ENCODE measurements at places on chromosomes 12 and 14. TPM values are rescaled to one million over a fixed set of nuclear protein-coding genes. Genes with fewer than 3 reads are reported as not detected.

The ADAMTS20 gene
- total RNA-seq = 0.21 TPM

The MYF6 gene
- total RNA-seq = 164 TPM

DNA sequence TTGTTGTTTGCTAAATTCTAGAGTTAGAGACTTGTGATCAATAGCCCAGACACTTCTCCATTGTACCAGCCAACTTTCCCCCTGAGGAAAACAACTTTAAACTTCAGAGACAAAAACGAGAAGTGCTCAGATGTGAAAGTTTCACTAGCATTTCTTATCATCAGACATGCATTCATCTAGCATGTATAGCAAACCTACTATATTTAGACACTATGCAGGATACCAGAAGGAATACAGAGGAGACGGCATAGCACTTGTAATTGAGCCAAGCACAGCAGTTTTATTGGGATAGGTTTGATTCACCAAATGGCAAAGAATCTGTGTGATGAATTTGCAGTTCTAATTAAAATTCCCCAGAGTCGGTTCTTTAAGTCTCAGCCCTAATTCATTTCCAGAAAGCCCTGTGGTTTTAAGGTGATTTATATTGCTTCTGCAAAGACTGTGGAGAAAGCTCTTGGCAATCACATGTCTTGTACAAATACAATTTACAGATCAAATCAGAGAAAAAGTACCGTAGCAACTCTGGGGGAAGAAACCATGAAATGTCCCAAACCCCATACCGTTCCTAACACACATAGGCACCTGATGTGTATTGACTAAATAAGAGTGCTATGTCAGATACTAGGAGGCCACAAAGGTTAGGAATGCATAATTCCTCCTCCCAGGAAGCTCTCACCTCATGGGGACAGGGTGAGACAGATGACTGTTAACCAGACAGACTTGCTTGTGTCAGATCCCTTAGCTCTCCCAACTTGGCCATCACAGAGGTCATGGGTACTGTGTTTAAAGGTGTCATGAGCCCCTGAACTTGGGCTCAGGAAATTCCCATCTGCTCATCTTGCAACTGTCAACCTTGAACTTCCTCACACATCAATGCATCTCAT is 69.6 kb upstream of the KRAS start:
- DNase-seq = no peak

The CSRP2 gene
- 45.2 TPM for total RNA-seq

DNA sequence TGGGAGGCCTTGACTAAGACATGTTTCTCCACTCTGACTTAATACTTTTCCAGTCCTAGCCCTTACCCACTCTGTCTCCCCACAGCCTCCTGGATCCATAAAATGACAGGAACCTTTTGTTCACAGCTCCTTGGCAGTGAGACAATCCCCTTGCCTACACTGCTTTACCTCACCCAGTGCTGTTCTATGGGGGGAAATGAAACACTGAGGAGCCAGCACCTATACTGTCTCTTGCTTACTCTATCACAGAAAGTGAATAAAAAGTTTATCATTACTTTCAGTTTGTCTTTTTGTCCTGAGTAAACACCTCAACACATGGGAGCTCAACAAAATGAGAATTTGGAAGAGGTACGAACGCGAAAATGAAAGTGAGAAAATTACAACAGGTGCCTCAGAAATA is 127.2 kb upstream of the DAAM1 start:
- DNase-seq = no peak

DNA sequence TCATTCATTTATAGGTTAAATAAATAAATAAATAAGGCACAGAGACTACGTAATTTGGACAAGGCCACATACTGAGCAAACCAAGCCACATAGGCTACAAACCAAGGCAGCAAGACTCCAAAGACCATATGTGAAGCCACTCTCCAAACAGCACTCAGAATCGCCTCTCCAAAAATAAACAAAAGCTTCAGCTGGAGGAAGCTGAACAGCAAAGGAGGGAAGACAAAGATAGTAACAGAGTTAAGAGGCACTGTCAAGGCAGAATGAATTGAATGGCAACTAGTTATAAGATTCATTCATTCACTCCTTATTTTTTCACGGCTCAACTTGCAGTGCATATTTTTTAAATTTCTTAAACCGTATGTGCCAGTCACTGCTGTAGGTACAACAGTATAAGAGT is 200.5 kb upstream of the GRIP1 start:
- DNase-seq = peak; percentile 12

DNA sequence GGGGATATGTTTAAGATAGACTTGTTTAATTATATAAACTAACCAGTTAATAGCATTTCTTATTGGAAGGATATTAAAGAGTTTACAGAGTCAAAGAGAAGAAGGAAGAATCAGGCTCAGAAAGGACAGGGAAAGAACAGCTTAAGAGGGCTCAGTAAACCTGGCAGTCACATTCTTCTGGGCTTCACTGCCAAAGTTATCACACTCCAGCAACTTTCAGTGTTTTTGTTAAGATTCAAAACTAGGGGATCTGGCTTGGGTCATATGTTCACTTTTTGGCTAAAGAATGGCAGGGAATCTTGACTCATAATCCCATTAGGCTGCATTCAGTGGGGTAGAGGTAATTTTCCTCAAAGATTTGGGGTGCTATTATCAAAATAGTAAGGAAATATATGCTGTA is 312.3 kb downstream of the RAD51B start:
- no peak for DNase-seq

DNA sequence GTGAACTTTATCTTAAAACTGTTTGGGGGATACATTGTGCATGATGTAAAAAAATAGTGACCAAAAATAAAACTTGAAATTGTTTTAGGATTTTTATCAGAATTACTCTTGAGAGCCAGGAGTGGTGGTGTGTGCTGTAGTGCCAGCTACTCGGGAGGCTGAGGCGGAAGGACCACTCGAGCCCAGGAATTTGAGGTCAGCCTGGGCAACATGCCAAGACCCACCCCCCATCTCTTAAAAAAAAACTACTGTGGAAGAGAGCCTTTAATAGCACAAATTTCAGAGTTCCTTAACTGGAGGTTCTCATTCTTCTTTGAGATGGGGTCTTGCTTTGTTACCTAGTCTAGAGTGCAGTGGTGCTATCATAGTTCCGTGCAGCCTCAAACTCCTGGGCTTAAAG is 21.5 kb downstream of the CPSF2 start:
- DNase-seq = no peak

DNA sequence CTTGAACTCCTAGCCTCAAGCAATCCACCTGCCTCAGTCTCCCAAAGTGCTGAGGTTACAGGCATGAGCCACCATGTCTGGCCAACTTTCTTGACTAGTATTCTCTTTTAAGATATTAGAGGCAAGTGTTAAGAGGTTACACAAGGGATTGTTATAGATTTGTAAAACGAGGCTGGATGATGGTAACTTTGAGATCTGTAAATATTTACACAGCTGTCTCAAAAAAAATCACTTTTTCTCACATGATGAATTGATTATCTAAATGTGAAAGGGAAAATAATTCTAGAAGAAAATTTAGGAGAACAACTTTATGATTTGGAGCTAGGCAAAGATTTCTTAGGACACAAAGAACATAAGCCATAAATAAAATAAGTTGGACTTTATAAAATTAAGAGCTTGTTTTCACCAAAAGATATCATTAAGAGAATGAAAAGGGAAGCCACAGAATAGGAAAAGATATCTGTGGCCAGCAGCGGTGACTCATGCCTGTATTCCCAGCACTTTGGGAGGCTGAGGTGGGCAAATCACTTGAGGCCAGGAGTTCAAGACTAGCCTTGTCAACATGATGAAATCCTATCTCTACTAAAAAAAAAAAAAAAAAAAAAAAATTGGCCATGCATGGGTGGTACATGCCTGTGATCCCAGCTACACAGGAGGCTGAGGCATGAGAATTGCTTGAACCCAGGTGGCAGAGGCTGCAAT is 77.4 kb downstream of the BBS10 start:
- no peak for DNase-seq

The DLK1 gene
- 1,117 TPM for total RNA-seq

GRCh38 chr12:55696796-55697462 is 10.8 kb downstream of the ITGA7 start:
- no peak for DNase-seq

DNA sequence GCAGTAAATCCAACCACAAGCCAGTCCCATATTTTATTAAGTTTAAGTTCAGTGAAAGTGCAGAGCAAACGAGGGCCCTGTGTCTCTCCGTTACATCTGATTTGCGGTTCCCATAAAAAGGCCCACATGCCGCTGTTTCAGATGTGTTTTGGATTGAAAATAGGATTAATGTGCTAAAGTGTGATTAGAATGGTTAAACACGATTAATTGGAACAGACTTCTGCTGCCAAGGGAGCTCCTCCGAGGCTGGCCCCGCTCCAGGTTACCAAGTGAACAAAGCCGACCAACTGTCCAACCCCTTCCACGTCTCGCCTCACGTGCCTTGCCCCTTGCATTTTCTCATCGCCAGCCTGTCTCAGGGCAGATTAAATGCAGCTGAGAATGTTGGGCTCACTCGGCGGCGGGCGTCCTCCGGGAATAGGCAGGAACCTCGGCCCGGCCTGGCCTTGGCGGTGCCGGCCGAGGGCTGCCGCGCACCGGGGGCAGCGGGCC is 166.5 kb upstream of the GSC start:
- peak; percentile 98 for DNase-seq

GRCh38 chr14:29037411-29037810 is 270.8 kb downstream of the FOXG1 start:
- DNase-seq = no peak

- no peak for DNase-seq
Measured at GRCh38 chr12:105947906-105948305, 190.8 kb downstream of the NUAK1 start.

DNA sequence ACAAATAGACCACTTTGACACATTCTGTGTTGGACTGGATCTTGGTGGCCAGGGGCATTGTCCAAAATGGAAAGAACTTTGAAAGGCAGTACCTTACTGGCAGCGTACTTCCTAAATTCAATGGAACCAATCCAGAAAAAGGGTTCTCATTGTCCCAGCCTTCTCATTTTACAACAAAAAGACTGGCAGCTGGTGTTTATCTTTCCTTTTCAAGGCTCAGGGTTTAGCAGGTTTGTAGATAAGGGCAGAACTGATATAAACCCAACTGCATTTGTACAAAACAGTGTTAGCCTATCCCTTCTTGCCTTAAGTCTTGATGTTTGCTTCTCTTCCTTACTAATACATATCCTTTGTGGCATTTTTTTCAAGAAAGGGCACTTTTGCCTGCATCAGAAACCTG is 7.7 kb downstream of the THAP2 start:
- DNase-seq = no peak

- DNase-seq = peak; percentile 82
Measured at GRCh38 chr12:26572137-26572536, 260.9 kb downstream of the ITPR2 start.

- no peak for DNase-seq
Measured at GRCh38 chr14:61174441-61174891, 106.7 kb downstream of the TMEM30B start.

- DNase-seq = no peak
Measured at GRCh38 chr12:18340786-18341185, 79.5 kb downstream of the PIK3C2G start.

The LRRC23 gene
- 5.9 TPM for total RNA-seq

The KIF21A gene
- 34.9 TPM for total RNA-seq

DNA sequence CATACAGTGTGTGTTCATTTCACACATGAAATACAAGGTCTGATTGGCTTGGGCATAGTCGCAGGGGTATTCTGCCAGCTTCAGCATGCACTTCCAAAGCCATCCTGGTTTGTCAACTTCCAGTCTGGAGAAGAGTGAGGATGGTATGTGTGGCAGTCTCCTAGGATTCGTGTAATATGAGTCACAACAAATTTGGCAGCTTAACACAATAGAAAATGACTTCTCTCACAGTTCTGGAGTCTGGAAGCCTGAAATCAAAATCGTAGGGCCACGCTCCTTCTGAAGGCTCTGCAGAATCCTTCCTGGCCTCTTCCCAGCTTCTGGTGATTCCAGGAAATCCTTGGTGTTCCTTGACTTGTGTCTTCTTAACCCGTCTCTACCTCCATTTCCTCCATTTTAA is 167.5 kb downstream of the PPM1H start:
- DNase-seq = no peak

The HRK gene
- 0.21 TPM for total RNA-seq

- DNase-seq = no peak
Measured at GRCh38 chr14:95395098-95395737, 75.5 kb upstream of the CLMN start.

DNA sequence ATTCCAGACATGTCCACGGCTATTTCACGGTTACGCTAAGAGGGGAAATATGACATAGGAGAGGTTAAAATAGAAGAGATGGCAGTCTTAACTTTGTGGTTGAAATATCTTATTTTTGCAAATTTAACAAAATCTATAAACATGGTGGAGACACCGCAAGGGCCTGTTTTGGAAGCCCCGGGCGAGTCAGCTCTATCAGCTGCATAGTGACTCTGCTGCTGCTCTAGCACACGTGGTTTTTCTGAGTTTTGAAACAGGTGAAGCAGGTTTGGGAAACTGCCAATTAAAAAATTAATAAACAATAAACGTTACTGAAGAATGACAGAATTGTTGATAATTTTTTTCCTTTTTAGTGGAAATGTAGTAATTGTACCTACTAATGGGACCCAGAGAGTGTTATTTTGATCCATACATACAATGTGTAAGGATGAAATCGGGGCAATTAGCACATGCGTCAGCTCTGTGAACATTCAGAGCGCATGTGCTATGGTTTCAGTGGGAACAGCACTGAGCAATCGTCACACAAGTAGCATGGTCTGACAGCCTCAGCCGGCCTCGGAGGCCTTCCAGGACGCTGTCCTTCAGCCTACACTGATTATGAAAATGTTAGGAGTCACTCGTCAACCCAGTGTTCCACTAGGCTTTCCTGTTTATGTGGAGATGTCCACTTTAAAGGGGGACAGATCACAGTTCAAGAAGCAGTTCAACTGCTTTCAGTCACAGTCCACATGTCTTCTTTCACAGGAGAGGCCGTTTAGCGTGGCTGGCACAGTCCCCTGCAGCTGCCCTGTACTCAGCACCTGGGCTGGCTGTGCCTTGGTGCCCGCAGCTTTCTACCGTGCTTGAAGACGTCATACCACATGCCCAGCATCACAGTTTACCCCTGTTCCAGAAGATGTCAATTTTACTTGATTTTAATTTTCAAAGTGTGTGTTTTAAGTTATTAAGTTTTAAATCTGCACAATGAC is 51.8 kb downstream of the MOK start:
- DNase-seq = no peak

The FAM181A gene
- 0.31 TPM for total RNA-seq

- DNase-seq = no peak
Measured at GRCh38 chr12:104427547-104427938, 29.2 kb upstream of the CHST11 start.

GRCh38 chr12:123471374-123472068 is 13.6 kb downstream of the SNRNP35 start:
- DNase-seq = no peak

DNA sequence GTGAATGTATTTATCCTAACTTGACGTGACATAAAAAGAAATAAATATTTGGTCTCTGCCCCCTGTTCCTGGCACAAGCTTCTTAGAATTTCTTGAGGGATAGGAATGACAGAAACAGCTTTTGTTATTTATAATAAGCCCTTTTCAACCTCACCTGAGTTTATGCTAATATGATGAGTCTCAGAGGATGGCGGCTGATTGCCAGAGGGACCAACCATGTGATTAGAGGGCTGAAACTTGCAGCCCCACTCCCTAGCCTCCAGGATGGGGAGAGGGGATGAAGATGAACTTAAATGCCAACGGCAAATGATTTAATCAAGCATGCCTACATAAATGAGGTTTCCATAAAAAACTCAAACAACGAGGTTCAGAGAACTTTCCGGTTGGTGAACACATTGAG is 42.9 kb downstream of the DNAI7 start:
- no peak for DNase-seq
